ENCODE measurements at places on chromosomes 5 and 9.

DNA sequence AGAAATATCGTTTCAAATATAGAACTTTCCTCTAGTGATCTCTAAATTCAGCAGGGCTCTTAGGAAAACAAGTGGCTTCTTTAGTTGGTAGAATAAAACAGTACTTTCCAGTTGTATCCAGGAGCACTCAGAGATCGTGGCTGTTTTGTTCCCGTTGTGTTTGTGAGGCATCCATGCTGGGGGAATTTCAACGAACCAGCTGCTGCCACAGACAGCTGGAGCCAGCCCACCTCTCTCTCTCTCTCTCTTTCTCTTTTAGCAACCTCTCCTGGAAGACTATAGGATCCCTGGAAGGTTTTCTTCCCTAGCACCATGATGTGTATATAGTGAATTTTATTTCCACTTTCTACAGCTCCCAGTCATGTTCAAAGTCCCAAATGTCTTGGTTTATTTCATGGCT, 1116.0 kb upstream of the SEMA6A start:
- no peak for DNase-seq

DNA sequence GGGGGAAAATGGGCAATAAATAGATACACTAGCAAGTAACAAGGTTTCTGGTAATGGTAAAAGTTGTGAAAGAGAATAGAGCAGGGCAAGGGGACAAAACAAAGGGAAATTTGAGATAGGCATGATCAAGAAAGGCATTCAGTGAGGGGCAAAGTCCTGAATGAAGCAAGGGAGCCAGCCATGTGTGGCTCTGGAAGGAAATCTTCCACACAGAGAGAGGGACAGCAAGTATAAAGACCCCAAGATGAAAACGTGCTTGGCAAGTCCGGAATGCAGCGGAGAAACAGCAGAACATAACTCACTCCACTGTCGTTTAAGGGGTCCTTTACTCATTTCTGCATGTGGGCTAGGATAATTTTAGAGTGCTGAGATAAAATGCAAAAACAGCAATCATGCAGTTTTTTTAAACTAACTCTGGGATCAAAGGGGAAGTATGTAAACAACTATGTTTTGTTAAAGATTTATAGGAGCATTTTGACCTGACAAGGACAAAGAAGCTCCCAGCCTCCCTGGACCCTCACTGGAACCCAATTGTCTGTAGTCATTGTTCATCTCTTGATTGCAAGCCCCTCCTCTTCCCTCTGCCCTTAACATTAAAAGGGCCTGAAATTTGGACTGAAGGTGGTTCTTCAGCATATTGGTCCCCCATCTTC, 22.9 kb upstream of the AOPEP start:
- no peak for DNase-seq

GRCh38 chr5:95235439-95235982, 49.4 kb downstream of the MCTP1 start:
- no peak for DNase-seq

DNA sequence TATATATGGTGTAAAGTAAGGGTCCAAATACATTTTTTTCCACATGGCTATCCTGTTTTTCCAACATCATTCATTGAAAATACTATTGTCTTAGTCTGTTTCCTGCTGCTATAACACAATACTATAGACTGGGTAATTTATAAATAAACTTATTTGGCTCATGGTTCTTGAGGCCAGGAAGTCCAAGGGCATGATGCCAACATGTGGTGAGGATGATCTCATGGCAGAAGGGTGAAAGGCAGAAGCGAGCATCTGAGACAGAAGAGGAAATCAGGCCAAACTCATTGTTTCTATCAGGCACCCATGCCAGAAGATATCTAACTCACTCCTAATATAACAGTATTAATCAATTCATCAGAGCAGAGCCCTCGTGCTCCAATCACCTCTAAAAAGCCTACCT, 42.6 kb downstream of the ANKRD55 start:
- no peak for DNase-seq

- no peak for DNase-seq
These were observed 5.7 kb upstream of the WNT8A start for GRCh38 chr5:138078006-138078643.
